HFFc6 (cell line): ENCODE measurements at places on chromosomes 4 and X. TPM values are rescaled to one million over a fixed set of nuclear protein-coding genes. Genes with fewer than 3 reads are reported as not detected.

DNA sequence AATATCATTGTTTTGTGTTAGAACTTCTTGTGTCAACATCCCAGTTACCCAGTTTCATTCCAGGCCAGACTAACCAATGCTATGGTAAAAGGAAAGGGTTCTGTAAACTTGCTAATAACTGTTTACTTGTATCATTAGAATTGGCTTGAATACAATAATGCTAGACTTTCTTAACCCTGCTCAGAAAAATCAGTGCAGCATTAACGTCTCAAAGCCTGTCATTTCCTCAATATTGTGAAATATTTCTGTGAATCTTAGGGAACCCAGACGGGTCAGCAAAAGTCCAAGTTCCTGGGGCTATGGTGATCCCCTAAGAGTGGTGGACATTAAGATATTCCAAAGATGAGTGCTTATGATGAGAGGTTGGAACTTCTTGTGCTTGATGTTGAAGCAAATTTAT, 541.2 kb upstream of the MAGEB18 start:
- no peak for DNase-seq
- H3K36me3 ChIP-seq: no peaks in the 10 kb centered on the region
- no peak overlapping the region for H3K4me3 ChIP-seq
- no peaks in the 10 kb centered on the region for H3K4me1 ChIP-seq
- H3K27me3 ChIP-seq: no peaks in the 10 kb centered on the region

DNA sequence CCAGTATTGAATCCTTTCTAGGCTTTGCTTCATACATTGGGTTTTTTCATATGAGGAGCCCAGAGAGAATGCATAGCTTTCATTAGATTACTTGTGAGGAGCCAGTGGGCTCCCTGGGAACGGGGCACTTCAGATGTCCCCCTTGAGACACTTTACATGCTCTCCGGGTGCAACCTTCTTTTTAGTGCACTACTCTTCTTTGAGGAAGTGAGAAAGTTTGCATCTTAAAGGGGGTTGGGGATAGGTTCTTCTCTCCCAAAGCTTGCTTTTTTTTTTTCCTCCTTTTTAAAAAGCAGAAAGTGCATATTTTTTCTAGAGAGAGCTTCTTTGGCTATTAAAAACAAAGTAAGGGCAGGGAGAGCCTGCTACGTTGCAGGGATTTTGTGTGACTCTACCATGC, 4.3 kb downstream of the HADH start:
- H3K4me1 ChIP-seq: peaks cover 70% of the 10 kb centered on the region
- 0 out of 2 replicates have a peak, but pooled peaks cover 2% of the 10 kb centered on the region for H3K27me3 ChIP-seq
- H3K36me3 ChIP-seq: peaks cover 6% of the 10 kb centered on the region
- H3K4me3 ChIP-seq: no peak overlapping the region
- no peak for DNase-seq
- H3K27ac ChIP-seq: no peak overlapping the region

GRCh38 chr4:111535792-111536191, 609.5 kb upstream of the FAM241A start:
- H3K4me1 ChIP-seq: peaks cover 62% of the 10 kb centered on the region
- 0 out of 2 replicates have a peak, but pooled peaks cover 17% of the 10 kb centered on the region for H3K36me3 ChIP-seq
- no peak for DNase-seq
- H3K4me3 ChIP-seq: no peak overlapping the region

GAGE12C gene
- not detected in 3 replicates for total RNA-seq
